Naive B cell (primary cell): ENCODE measurements at places on chromosomes 11 and 22.

DNA sequence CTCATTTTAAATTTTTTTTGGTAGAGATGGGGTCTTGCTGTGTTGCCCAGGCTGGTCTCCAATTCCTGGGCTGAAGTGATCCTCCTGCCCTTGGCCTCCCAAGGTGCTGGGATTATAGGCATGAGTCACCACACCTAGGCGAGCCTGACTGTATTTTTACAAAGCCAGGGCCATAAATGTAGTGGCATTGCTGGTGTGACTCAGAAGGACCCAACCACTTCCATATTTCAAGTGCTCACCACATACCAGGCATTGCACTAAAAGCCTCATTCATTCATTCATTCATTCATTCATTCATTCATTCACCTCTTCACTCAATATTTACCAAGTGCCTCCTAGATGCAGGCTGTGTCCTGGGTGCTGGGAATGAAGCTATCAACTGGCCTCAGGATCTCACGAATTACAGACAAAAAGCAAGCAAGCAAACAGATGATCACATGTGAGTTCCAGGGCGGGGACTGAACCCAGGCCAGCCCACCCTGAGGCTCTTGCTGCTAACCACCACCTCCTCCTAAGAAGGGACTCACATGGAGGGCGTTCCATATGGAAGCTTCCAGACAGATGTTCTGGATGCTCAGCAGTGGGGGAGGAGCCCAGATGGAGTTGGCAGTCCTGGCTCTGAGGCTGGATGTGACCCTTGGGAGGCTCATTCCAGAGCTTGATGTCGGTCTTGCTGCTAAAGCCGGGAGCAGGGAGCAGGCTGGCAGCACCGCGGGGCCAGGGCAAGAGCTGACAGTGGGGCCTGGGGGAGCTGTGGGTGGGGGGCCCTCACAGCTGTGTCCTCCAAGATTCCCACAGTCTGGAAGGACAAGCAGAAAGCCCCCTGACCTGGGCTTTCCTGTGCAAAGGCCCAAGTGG is 158.8 kb downstream of the CTTN start:
- H3K4me3 ChIP-seq, result no peak overlapping the region
- no peaks in the 10 kb centered on the region for H3K27me3 ChIP-seq
- H3K27ac ChIP-seq, result no peak overlapping the region
- no peaks in the 10 kb centered on the region for H3K36me3 ChIP-seq

DNA sequence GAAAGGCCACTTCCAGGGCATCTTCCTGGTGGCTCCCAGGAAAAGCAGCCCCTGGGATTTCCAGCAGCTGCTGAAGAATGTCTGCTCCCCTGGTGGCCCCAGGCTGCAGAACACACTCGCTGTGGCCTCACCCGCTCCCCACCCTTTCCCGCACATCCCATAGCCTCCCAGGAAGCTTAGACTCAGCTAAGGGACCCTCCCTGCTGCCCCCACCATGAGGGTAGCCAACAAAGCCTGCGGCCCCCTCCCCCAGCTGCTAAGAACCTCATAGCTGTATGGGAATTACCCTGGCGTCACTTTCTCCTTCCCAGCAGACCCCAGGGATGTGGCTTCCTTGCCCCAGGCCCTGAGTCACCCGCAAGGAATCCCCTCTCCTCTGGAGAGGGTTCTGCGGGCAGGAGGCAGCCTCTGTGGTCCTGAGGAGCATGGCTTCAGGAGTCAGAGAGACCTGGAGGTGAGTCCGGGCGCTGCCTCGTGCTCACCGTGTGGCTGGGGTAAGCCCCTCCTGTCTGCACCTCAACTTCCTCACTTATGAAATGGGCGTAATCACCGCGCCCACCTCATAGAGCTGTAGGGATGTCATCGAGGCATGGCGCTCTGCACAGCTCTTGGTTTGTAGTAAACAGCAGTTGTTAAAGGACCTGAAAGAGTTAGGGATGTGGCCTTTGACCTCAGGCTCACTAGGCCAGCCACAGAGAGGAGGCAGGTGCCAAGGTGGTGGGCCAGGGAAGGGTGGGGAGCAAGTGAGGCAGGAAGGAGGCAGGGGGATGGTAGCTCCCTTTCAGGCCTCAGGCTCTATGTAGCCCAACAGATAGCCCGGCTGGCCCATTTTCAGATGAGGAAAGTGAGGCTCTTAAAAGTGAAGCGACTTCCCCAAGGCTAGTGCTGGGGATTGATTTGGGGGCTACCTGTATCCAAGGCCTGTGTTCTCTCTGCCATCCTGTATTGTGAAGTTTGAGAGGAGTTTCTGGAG is 71.2 kb downstream of the LRRC32 start:
- no peak overlapping the region for H3K27ac ChIP-seq
- peaks cover 27% of the 10 kb centered on the region for H3K4me1 ChIP-seq
- peaks cover 50% of the 10 kb centered on the region for H3K27me3 ChIP-seq
- H3K4me3 ChIP-seq, result no peak overlapping the region
- H3K36me3 ChIP-seq, result no peaks in the 10 kb centered on the region

- H3K27me3 ChIP-seq, result no peaks in the 10 kb centered on the region
- no peak overlapping the region for H3K27ac ChIP-seq
- no peak for DNase-seq
- no peaks in the 10 kb centered on the region for H3K4me1 ChIP-seq
- no peaks in the 10 kb centered on the region for H3K36me3 ChIP-seq
These were observed 57.7 kb downstream of the TEAD1 start for GRCh38 chr11:12731841-12732336.

DNA sequence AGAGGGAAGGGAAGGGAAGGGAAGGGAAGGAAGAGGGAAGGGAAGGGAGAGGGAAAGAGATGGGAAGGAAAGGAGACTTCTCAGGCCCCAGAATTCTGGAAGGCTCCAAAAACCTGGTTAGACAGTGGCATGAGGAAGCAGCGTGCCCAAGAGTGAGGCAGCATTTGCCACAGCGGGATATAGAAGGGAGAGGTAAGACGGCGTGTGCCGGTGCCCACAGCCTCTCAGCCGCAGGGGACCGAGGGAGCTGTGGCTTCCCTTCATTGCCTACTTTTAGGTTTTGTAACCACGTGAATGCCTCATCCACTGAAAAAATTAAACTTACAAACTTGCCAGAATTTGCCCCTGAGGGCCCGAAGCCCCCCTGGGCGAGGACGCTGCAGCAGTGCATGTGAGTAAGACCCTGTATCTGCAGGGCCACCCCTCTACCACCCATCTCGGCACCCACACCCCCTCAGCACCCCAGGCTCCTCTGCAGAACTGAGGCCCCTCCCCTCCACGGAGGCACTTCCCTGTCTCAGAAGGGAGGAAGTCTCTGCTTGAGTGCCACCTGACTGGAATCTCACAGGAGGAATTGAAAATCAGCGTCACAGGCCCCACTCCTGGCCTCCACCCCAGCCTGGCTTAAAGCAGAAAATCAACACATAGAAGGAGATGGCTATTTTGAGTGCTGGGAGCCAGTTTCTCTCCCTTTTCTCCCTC is 58.1 kb downstream of the LINC01488 start:
- H3K4me1 ChIP-seq, result peaks cover 15% of the 10 kb centered on the region
- peak; percentile 9 for DNase-seq
- H3K4me3 ChIP-seq, result peak overlapping the region; percentile 50
- peaks cover 5% of the 10 kb centered on the region for H3K27me3 ChIP-seq
- peaks cover 6% of the 10 kb centered on the region for H3K36me3 ChIP-seq
- peak overlapping the region; percentile 36 for H3K27ac ChIP-seq
